Renal cortex interstitium (tissue), 15 donors: ENCODE measurements at places on chromosomes 16 and 17.

DNA sequence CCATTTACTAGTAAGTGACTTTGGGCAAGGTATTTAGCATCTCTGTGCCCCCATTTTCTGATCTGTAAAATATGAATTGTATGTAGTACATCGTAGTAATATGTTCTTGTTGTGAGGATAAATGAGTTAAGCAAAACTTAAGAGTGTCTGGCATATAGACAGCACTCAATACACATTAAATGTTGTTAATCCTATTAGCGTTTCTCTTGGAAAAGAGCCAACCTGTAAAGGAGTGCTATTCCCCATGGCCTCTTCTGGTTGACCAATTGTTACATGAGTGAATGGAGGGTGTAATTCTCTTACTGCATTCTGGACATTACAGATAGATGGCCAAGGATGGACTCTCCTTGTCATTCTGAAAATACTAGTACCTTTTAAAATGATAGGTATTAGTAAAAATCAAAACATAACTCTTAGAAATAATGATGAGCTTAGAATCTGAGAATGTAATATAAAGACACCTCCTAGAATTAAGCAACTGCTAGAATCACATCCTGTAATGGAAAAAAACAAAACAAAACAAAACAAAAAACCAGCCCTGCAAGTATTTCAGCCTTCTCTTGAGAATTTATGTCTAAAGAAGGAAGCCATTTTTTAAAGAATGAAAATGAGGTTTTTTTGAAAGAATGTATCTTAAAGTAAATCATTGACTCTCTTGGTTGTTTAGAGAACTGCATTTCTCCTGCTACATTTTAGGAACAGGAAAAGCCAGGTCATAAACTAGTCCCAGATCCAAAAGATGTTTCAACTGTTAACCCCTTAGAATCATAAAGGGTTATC, 30.5 kb downstream of the IQCK start:
- no peak for DNase-seq

DNA sequence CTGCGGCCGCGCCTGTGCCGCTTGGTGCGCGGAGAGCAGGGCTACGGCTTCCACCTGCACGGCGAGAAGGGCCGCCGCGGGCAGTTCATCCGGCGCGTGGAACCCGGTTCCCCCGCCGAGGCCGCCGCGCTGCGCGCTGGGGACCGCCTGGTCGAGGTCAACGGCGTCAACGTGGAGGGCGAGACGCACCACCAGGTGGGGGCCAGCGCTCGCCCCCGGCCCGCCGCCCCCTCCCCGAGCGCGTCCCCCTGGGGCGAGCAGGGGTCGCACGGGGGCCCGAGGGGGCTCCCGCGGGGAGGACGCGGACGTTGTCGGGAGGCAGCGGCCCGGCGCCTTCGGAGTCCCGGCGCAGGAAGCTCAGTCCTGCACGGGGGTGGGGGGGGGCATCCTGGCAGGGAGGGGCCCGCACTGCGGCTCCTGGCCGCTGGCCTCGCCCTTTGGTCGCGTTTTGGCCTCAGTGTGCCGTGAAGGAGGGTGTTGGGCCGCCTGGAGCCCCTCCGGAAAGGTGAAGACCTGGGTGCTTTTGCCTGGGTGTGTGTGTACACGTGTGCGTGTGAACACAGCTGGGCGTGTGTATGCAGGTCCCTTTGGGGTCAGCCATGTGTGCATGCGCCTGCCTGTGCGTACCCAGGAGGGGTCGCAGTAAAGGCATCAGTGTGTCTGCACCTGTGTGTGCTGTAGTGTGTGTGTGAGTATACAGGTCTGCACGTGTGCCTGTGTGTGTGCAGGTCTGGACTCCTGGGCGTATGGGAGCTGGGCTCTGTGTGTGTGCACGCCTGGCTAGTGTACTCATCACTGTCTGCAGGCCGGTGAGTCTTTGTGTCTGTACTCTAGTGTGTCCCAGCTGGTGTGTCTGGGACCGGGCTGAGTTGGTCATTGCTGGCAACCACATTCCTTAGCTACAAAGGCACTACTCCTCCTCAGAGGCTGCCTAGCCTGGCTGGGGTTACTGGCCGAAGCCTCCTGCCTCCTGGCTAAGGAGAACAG, 615 bp downstream of the NHERF2 start:
- DNase-seq = no peak

DNA sequence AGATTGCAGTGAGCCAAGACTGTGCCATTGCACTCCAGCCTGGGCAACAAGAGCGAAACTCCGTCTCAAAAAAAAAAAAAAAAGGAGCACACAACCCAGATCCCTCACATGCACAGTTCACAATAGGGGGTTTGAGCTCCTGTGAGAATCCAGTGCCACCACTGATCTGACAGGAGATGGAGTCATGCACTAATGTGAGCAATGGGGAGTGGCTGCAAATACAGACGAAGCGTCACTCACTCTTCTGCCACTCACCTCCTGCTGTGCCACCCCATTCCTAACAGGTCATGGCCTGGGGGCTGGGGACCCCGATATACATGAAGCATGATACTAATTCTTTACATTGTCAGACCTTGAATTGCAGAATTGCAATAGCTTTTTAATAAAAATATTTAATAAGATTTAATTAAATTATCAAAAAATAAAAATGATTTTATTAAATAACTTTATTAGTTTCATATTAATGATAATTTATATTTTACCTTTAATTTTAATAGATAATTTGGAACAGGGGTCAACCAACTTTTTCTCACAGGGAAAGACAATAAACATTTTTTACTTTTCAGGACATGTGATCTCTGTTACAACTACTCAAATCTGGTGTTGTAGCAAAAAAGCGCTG, 171.4 kb downstream of the COPRS start:
- DNase-seq = no peak

DNA sequence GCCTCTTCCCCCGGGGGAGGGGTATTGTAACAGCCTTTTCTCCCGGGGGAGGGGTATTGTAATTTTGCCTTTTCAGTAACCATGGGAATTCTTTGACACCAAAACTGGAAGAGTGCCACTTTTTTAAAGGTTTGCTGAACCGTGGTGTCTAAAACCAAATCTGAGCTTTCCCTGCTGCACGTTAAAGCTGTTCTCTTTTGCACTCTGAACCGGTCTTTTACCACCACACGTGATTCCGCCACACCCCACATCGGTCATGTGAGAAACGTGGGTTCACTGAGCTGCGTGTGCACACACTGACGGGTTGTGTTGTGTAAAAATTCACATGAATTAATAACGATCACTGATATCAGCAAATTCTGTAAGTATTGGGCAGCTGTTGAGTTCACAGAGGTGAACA, 9.2 kb upstream of the ACSF3 start:
- DNase-seq = no peak

DNA sequence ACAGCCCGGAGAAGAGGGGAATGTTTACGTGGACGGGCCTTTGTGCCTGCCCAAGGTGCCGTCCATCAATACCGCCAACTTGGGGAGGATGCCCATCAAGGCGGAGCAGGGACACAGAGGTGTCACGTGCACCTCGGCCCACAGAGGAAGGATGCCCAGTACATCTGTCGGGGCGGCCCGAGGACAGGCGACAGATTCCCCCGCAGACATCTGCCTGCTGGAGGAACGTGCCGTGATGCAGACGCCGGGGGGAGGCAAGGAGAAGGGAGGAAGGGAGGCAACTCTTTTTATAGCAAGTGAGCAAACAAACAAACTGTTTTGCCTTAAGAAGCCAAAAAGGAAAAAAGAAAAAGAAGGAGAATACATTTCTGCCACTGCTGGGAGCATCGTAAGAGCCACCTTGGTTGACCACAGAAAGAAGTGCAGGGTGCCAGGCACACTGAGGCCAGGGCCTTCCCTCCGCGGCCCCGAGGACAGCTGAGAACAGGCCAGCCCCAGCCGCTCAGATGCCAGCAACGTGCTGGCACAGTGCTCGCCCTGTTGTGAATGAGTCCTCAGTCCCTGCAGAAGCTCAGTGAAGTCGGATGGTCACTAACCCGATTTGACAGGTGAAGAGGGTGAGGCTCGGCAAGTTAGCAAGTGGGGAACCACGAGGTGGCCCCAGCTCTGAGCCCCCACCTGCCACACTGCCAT, 146.4 kb downstream of the RBFOX3 start:
- no peak for DNase-seq

GRCh38 chr16:47726031-47726675, 265.0 kb downstream of the PHKB start:
- no peak for DNase-seq

DNA sequence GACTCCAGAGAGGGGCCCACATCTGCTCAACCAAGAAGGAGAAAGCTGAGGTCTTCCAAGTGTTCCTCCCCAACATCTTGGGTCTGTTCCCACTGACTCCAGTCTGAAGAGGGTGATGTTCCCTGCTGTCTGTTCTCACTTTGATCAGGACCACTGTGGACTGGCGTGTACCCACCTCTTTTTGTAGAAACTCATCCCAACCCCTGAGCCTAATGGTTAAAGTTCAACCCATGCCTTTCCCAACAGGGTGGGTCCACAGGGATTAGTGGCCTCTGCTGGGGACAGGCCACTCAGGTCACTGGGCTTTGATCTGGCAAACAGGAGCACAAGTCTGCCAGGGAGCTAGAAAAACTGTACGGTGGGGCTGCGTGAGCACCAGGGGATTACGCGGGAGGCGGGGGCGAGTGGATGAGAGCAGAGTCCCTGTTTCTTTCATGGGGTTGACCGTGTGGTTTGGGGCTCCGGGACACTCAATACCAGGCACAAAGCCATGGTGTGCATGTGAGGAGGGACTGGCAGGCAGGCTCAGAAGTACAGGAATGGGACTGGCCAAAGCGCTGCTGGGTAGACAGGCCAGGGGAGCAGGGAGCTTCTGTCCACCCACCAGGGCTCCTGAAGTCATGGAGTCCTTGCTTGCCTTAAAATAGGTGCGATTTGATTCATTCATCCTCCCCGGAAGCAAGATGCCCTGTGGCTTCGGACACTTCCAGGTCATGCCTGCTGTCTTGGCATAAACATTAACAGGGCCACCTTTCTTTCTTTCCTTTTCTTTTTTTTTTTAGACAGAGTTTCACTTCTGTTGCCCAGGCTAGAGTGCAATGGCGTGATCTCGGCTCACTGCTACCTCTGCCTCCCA, at the start of gene CA5A:
CA5A (minus strand) TSS at position 155 of the 856 bp plus-strand sequence; CDS start at position 76, 79 bp downstream.
- no peak for DNase-seq

GRCh38 chr17:4519361-4519788, 20.7 kb downstream of the SPNS2 start:
- no peak for DNase-seq

GRCh38 chr17:77206158-77206956, 65.6 kb downstream of the SEC14L1 start:
- DNase-seq = no peak

DNA sequence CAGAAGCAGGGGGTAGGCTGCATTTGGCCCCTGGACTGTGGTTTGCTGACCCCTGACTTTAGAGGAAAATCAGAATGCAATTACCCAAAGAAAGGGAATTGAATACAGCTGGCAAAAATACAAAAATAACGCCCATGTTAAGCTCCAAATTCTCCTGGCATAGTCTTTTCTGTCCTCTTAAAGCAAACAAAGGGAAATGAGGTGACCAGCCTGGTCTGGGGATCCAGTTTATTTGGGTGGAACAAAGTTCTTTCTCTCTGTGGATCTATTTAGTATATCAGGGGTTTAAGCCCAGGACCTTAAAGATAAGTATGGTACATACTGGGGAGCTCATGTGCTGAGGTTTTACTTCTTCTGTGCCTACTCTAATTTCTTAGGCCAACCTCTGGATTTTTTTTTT, 23.5 kb downstream of the DNAJA2 start:
- DNase-seq = no peak

DNA sequence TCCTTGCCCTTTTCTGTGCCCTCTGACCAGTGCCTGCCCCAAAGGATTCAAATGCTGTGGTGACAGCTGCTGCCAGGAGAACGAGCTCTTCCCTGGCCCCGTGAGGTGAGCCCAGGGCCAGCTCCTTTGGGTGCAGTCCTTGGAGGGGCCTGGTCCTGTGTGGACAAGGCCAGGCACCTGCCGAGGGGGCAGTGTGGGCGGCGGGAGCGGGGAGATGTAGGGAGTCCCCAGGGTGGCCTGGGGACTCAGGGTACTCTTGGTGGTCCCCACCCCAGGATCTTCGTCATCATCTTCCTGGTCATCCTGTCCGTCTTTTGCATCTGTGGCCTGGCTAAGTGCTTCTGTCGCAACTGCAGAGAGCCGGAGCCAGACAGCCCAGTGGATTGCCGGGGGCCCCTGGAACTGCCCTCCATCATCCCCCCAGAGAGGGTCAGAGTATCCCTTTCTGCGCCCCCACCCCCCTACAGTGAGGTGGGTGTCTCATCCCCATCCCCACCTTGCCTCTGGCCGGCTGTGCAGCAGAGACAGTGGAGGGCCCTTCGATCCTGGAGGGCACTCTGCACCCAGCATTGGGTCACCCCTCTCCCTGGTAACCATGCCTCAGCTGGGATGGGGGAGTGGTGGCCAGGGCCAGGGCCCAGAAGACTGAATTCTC, 4.4 kb downstream of the TMEM92 start:
- no peak for DNase-seq

DNA sequence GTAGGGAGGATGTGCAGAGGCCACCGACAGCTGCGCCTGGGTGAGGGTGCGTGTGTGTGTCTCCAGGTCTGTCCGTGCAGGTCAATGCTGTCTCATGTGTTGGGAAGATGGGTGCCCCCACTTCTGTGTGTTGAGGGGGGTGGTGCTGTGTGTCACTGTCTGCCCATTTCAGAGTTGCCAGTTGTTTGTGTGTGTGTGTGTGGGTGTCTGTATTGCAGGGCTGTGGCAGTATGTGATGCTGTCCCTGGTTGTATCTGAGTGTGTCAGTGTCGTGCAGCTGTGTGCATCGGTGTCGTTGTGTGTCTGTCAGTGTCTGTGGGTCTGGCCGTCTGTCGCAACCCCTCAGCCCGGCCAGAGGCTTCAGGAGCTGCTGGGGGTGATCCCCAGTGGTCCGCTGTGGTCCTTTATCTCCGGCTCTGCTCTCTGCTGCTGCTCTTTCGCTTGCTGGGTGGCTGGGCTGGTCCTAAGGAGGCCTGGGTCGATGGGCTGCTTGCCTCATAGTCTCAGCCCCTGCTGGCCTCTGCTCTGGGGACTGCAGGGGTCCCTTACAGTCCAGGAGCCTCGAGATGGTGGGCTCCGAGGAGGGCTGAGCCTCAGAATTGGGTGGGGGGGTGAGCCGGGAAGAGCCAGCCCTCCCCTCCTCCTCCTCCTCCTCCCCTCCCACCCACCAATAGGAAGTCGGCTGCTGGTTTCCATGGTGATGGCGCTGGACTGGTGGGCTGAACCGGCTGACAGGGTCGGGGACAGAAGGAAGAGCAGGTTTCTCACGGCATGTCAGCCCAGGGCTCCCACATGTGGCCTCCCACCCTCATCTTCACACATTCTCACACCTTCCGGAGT, at the start of gene TSPOAP1:
TSPOAP1 (minus strand) TSS at position 601 of the 840 bp plus-strand sequence. CDS start 875 bp downstream, outside the sequence.
- DNase-seq = no peak

DNA sequence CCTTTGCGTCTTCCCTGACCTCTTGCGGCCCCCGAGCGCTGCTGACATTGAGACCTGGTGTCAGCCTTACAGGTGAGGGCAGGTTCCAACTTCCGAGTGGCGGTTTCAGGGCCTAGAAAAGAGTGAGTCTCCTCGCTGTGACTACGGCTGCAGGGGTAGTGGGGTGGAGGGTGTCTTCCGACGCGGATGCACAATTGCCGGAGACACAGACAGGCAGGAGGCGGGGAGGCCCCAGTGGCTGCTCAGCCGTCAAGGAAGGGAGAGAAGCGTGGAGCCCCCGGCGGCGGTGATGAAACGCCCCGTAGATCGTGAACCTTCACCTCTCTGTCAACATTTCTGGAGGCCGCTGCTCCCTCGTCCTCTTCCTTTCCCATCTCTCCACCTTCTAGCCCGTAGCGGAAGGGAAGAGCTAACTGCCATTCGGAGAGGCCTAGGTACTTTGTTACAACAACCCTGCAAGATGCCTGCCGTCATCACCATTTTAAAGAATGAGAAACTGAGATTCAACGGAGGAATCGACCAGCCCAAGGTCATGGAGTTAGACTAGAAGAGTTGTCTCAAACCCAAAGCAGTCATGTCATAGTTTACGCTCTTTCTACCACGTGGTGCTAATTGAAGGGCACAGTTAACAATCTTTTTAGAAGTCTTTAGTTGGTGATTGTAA, 485 bp downstream of the DNAJA3 start:
- no peak for DNase-seq

- DNase-seq = no peak
Measured at GRCh38 chr17:77744066-77744988, 214.2 kb upstream of the TNRC6C start.
